ENCODE measurements at places on chromosomes 2 and 18.

DNA sequence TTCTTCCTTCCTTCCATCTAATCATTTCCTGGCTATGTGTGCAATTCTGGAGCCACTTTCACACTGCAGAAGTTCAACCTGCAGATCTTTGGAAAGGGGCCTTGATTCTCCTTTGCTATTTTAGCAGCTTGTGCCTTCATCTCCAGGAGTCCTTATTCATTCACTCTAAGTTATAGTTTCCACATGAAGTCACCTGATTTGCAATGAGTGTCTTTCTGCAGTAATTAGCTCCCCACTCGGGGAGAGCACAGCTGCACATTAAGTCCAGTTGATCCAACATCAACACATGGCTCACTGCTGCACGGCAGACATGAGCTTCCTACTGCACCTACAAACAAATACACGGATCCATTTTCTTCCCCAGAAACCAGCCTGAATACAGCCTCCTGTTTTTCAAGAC lies 323.1 kb upstream of the TNP1 start:
- DNase-seq, result no peak

GRCh38 chr2:158042666-158043065 lies 59.0 kb upstream of the UPP2 start:
- DNase-seq, result peak; percentile 36

DNA sequence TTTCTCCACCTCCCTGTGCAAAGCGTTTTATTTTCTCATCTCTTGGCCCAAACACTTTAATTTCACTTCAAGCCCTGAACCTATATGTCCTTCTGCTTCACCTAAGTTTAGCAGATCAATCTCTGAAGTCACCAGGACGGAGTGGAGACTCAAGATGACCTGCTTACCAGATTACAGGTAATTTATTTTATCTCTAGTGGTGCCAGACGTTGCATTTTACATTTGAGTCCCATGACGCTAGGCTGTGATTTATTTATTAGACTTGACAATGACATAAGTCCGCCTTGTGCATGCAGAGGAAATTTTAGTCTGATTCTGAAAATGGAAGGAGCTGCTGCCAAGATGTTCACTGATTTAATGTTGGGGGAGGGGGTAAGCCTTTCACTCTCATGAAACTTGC lies 73.9 kb downstream of the MRO start:
- DNase-seq, result no peak

DNA sequence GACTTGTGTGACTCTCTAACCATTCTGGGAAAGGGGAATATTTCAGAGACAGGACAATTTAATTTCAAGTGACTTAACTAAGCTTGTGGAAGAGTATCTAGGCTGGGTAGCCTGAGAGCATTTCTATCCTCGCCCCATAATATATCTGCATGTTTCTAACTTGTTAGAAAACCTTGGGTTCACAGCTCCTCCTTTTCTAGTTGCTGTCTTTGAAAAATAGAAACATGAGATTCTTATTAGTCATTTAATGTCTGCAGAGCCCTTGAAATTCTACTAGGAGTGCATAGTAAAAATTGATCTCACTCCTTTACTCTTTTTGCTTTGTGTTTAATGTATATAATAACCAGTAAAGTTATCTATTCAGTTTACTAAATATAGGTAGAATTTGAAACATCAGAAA lies 22.4 kb downstream of the CTLA4 start:
- DNase-seq, result no peak

- DNase-seq, result peak; percentile 52
Observed at GRCh38 chr2:1731447-1731962, 12.8 kb downstream of the PXDN start.

DNA sequence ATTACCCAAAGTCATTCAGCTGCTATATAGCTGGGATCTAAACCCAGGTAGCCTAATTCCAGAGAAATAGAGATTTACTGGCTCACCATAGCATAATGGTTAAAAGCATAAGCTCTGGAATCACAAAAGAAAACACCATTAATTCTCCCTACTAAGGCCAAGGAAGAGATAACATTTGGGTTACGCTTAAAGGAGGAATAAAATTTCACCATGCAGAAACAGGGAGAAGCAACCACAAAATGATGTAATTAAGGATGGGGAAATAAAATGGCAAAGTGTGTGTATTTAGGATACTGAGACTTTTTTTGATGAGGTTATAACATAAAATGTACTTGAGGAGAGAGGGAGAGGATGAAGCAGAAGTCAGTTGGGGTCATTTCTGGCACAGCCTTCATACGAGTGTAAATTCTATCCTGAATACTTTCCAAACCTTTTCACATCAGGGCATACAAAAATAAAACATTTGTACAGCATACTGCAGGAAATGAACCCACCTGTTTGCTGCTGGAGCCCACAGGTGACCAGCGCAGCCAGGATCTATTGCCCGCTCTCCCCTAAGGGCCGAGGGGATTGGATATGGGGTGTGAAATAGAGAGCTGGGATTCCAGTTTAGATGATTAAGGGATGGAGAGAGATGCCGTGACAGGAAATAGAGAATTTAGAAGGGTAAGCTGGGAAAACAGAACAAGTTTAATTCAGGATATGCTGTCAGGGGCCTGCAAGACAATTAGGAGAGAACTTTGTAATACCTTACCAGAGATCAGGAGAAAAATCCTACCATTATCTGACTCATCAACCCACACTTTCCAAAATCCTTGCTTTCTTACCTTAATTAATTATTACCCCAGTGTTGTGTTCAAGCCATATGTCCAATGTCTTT lies 43.8 kb upstream of the SERTAD2 start:
- no peak for DNase-seq

Measured in right cardiac atrium (tissue), 5 donors.